ENCODE measurements at places on chromosomes 7 and 10. TPM values are rescaled to one million over a fixed set of nuclear protein-coding genes. Genes with fewer than 3 reads are reported as not detected.

DNA sequence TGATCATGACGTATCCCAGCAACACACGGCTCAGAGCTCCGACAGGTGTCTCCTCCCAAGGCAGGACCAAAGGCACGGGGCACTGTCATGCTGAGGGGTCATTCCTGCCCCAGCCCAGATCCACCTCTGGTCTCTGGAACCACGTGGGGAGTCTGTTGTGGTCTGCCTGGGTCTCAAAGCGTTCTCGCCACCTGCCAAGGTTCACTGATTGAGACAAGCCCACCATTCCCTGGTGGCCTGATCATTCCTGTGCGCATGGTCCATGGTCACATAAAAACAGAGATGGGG, 83.5 kb downstream of the HIPK2 start:
- no peaks in the 10 kb centered on the region for H3K27me3 ChIP-seq
- H3K4me1 ChIP-seq: peaks cover 12% of the 10 kb centered on the region
- no peak overlapping the region for H3K27ac ChIP-seq
- DNase-seq: no peak
- no peak overlapping the region for H3K4me3 ChIP-seq

The MAGI2 gene
- total RNA-seq: 10.0 TPM

GRCh38 chr7:110442381-110442837, 648.5 kb upstream of the LRRN3 start:
- no peaks in the 10 kb centered on the region for H3K27me3 ChIP-seq
- H3K4me1 ChIP-seq: peaks cover 6% of the 10 kb centered on the region
- DNase-seq: peak; percentile 32
- no peak overlapping the region for H3K27ac ChIP-seq
- no peak overlapping the region for H3K4me3 ChIP-seq

The KCNIP2 gene
- total RNA-seq: 2.2 TPM

The PRKG1 gene
- 4.4 TPM for total RNA-seq
